ENCODE measurements at places on chromosomes 3 and 15.

DNA sequence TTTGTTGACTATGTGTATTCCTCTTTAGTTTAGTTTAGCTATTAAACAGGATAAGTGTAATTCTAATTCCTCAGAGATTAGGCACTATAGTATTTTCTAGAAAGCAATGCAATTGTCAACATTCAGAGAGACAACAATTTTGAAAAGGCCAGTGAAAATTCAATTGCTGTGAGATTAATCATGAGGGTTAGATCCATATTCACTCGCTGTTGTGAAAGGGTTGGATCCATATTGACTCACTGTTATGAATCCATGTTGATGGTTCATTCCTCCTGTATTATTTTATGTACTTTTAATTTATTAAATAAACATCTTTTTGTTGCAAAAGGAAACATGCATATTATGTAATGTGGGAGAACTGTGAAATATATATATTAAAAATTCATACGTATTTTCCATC, 641 bp downstream of the TRAT1 start:
- DNase-seq: no peak

DNA sequence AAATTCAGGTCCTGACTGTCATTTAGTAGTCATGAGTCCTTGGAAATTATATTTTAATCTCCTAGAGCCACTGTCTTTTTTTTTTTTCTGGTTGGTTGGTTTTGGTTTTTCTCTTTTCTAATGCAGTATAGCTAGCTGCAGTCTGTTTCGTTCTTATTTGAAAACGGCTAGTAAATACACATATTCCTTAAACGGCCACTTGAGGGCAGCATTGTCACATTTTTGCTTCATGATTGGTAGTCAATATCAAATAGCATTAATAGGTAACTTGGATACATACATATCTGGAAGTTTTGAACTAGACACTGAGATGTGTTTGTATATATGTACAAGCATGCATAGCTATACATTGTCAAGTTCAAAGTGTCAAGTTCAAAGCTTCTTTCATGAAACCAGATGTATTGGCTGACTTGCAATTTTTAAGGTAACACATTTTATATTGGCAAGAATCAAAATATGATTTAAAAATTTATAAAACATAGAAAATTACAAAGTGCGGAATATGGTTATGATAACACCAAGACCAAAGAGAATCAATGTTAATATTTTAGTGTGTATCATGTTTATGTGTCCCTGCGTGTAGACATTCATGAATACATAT, 22.5 kb downstream of the GABRA5 start:
- DNase-seq: no peak

DNA sequence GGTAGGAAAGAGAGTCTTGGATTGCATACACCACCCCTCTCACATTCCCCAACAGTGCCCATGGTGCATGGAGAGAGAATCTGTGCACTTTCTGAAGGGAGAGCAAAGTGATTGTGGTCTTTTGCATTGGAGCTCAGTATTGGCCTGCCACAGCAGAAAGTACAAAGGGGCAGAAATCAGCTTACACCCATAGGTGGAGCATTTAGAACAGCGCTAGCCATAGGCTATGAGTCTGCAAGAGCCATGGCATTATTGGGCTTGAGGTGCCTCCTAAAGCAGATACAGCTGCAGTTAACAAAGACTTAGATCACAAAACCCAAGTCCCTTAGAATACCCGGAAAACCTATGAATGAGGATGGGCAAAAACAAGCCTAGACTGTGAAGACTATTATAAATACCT, 21.8 kb downstream of the SI start:
- no peak for DNase-seq

DNA sequence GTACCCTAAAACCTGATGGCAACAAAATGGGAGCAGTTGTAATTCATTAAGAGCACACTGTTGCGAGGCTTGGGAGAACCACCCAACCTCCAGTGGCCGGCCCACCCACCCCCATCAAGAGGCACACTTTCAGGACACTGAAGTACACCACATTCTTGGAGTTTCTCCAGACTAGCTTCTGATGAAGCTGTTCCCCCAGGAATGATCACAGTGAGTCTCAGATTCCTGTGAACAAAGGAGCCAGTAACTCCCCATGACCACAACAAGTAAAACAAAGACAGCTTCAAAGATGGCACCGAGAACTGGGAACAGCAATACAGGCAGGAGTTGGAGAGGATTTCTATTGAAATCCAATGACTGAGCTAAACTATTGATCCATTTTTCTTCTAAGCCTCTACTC, 126.0 kb downstream of the ST8SIA2 start:
- DNase-seq: no peak

GRCh38 chr15:99155961-99156443, 51.1 kb downstream of the SYNM start:
- no peak for DNase-seq

DNA sequence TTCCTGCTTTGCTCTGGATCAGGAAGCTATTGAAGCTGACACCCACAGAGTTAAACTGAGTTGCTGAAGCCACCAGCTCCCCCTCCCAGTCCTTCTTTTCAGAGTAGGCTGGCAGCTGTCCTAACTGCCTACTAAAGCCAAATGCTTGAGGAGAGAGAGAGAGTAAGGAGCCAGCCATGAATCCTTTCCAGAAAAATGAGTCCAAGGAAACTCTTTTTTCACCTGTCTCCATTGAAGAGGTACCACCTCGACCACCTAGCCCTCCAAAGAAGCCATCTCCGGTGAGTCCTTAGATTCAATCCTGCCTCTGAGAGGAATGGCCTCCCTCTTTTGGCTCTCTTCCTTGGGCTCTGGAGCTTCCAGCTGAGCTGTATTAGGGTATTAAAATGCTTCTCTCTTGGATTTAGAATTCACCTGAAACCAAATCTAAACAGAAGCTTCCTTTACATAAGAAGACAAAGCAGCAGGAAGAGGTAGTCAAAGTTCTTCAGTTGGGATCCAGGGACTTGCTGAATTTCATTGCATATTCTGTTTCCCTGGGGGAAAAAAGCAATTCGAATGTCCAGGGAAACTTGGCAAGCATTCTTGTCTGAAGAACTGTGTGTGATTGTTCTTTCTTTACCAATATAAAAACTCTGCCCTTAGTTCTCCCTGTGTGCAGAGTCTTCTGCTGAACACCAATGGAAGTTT, at the start of gene SLC15A2:
Gene SLC15A2, plus strand, starts transcription at position 101 of the 690 bp plus-strand sequence. Its CDS starts 76 bp downstream, at position 177.
- DNase-seq: no peak

DNA sequence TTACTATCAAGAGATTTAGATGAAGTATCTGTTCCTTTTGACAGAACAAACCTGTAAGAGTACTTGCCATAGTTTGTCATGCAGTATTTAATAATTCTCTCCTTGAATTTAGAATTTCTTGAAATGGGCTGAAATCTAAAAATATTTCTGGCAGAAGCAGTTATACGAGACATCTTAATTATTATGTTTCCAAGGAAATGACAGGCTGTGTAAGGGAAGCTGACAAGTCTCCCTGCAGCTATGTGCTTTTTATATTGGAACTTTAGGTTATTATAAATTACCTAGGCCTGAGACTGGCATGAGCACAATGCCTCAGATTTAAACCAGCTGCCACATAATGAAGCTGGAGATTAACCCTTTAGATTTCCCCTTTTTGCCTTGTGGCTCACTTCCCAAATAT, 365.0 kb upstream of the EPHA6 start:
- no peak for DNase-seq

DNA sequence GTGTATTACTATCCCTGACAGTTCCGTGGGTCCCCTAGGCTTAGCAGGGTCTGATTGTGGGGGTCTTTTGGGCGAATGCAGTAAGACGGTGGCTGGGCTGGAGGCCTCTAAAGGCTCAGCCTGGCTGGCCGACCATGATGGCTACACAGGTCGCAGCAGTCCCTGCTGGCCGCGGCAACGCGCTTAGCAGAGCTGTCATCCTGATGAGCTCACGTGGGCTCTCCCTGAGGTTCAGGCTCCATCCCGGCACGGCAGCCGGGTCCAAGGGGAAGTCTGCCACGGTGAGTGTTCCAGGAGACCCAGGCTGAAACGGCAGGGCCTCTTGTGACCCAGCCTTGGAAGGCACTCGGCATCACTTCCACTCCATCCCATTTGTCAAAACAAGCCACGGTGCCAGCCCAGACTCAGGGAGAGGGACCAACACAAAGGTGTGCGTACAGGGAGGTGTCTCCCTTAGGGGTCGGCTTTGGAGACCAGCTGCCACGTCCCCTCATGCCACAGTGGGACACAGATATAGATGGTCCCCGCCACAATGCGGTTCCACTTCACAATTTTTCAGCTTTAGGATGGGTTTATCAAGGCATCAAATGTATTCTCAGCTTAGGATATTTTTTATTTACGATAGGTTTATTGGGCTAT, 101.8 kb downstream of the XXYLT1 start:
- no peak for DNase-seq

- DNase-seq: no peak
These were observed 157.4 kb upstream of the PFN2 start for GRCh38 chr3:150128126-150128525.

DNA sequence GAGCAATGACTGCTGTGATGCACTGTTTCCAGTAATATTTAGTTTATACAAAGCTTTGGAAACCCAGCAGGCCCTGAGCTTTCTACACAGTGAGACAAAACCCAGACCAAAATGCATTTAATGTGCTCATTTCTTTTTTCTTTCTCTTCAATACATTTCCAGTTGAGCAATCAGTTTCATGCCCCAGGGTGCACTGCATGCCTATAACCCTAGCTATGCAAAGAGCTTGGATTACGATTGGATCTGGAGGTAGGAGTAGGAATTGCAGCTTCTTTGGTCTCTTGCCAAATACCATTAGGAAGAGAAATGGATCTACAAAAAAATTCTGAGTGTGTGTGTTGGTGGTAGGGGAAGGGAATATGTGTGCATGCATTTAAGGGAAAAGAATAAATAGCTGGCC, 1001.4 kb downstream of the SQOR start:
- no peak for DNase-seq

DNA sequence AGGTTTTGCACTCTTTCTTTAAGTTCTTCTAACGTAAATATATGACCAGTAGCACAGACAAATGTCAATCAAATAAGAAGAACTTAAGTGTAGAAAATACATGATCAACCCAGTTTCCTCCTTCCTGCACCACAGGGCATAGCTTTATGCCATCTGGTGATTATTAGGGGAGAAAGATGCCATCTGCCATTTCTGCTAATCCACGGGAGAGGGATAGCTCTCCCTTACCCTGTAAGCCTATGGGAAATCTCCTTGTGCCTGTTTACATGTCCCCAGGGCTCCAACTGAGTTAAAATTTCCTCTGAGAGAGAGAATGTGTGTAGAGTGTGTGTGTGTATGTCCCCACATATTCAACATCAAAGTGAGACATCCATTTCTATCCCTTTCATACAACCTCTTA, 135.9 kb downstream of the RSL24D1 start:
- DNase-seq: no peak

DNA sequence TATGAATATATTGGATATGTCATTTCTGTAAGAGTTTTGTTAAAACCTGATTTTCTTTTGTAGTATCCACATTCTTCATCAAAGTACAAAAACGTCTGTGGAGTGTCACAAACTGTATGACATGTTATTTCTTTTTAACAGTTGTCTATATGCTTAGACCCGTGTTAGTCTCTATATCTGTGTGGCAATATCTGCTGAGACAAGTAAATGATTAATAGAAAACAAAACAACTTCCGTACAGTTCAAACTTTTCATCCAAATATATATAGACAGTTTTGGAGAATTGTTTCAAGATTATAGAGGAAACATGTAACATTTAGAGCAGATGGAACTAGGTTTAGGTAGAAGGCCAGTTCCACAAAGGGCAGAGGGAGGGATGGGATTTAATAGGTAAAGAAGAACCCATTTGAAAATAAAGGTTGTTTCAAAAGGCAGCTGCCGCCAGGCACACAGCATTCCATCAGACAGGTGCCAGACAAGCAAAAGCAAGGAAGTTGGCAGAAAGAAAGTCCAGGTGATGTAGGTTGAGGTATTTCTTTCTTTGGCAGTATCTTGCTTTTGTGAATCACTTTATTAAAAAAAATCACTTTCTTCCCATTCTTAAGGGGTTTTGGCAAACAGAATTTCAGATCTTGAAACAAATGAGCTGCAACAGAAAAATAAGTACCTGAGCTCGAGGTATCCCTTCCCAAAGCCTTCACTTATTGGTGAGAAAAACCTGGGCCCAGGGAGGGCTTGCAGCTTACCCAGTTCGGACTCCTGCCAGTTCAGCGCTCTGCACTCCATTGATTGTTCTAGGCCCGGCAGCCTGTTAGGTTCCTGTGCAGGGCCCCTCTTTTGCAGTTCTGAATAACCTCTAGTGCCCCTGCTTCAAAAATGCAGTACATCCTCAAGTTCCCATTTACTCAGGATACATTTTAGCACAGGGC, 49.0 kb downstream of the LRRN1 start:
- DNase-seq: no peak

DNA sequence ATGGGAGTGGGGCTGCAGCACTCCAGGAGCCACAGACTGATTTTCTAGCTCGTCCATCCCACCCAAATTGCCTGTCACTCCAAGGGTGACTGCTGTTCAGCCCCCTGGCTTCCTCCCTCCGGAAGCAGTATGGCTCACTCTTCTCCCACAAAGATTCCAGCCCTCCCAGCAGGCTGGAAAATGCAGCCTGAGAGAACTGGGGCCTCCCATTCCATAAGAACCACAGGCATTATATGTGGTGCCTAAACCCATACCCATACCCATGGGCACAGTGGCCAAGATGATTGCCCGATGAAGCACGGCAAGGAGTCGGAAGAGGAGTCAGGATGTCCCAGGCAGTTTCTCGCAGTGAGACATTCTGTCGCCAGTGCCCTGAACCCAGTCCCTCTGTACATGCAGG, 6.0 kb upstream of the VILL start:
- no peak for DNase-seq

- DNase-seq: no peak
These were observed 164.5 kb upstream of the TPM1 start for GRCh38 chr15:62878070-62878469.

GRCh38 chr15:99507504-99508310, 58.1 kb upstream of the MEF2A start:
- no peak for DNase-seq

DNA sequence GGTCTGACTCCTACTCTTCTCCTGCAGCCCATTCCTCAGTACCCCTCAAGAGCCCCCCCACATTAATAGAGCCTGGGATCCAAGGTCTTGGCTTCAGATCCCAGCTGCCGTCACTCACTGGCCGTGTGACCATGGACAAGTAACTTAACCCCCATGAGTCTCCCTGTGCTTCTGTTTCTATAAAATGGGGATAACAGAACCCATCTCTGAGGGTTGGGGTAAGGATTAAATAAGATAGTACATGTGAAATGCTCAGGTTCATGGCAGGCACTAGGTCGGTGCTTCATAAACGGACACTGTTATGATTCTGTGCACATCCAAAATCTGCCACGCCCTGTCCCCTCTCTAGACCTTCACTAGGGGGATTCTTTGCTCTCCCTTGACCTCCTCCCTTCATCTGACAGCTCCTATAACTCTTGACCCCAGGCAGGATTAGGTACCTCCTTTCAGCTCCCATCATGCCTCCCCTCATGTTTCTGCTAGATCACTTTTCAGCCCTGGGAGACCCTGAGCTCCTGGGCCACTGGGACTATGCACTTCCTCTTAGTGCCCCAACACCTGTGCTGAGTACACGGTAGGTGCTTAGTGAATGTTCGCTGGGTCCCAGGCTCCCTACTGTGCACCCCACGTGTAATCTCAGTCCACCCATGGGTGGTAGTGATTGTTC, 1.5 kb downstream of the CAND2 start:
- DNase-seq: no peak

GRCh38 chr15:77192451-77192850, 121.5 kb upstream of the TSPAN3 start:
- no peak for DNase-seq

GRCh38 chr3:13544293-13544831, 4.6 kb upstream of the FBLN2 start:
- no peak for DNase-seq
